ENCODE measurements at places on chromosomes 3 and 15.

- no peak for DNase-seq
Measured at GRCh38 chr3:127691489-127691888, 18.7 kb downstream of the ABTB1 start.

- no peak for DNase-seq
Measured at GRCh38 chr3:157594413-157594812, 91.2 kb upstream of the VEPH1 start.

GRCh38 chr3:77039606-77040171 is at the start of gene ROBO2:
ROBO2 (plus strand) TSS chr3:77040099; CDS start chr3:77040786, 687 bp downstream.
- DNase-seq, result peak; percentile 18

- DNase-seq, result peak; percentile 10
Measured at GRCh38 chr15:47885920-47886319, 168.6 kb downstream of the SEMA6D start.

- peak; percentile 47 for DNase-seq
Measured at GRCh38 chr15:40762919-40763800, 708 bp upstream of the GCHFR start.

GRCh38 chr15:45378149-45378912 is at the start of gene GATM:
GATM (minus strand) TSS chr15:45378544; CDS start chr15:45378453, 91 bp downstream.
- DNase-seq, result peak; percentile 93

DNA sequence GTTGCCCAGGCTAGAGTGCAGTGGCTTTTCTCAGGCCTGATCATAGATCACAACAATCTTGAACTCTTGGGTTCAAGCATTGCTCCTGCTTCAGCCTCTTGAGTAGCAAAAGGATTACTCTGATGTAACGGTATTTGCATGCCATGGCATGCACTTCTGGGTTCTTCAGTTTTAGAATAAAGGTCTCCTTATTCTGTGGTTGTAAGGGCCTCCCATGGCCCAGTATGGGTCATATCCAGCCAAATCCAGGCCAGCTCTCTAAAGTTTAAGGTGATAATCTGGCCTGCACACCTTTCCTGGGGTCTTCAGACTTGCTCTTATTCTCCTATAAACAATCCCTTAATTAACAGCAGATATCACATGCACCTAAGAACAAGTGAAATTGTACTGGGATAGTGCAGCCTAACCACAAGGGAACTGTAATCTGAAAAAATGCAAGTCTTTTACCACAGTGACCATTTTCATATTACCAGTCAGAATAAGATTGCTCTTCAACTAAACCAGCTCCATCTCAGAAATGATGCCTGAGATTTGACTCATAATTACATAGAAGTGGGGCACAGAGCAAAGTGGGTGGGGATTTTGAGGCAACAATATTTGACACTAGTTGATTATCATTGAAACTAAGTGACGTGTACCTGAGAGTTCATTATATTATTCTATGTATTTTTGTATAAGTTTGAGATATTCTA is 25.4 kb downstream of the COMMD2 start:
- DNase-seq, result peak; percentile 42

GRCh38 chr15:43895586-43895985 is 68.8 kb downstream of the WDR76 start:
- DNase-seq, result no peak

DNA sequence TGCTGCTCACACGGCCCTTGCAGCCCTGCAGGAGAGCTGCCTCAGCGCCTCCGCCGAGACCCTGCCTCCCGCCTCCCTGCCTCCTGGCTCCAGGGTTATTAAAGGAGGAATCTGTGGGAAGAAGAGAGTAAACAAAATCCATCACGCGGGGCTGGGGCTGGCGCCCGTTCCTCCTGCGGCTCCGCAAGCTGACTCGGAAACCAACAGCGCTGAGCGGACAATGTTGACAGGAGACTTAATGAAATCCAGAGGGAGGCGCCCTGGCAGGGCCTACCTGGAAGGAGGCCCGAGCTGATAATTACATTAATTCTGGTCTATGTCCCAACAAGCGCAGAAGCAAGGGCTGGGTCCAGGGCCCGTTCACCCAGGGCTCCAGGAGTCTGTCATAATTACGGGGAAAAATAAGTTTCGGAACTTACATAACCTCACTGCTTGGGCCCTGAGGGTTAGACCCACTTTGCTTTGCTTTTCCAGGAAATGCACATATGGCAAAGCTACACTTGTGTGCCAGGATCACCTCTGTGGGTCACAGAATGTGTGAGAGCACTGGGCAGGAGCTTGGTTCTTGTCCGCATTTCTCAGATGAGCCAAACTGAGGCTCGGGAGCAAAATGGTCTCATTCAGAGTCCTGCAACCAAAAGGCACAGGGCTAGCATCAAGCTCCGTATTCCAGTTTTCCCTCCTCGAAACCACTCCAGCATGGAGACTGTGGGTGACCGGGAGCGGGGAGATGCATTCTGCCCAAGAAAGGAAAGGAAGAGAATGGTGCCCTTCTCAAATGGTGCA is 43.8 kb upstream of the SLC6A6 start:
- DNase-seq, result peak; percentile 77

DNA sequence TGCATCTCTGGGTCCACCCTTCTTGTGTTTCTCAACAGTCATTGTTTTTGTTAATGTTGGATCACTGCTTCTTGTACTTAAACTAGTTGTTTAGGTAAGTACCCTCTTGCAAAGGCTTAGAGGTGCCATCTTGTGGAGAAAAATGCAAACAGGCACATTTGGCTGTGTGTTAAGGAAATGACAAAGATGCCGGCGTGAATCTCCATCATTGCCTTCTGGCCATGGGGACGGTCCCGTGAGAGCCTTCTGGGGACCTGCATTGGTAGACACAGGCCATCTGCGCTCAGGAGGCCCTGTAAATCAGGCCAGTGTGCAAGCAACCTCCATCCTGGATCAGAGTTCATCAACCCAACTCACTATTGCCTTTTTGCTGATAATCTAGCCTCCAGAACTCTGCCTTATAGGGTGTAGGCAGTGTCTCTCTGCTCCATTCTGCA is 158.6 kb upstream of the NR2E3 start:
- DNase-seq, result peak; percentile 69

GRCh38 chr3:103059432-103059831 is 624.6 kb downstream of the ZPLD1 start:
- no peak for DNase-seq

- no peak for DNase-seq
Measured at GRCh38 chr3:184228376-184229137, 828 bp upstream of the VWA5B2 start.

DNA sequence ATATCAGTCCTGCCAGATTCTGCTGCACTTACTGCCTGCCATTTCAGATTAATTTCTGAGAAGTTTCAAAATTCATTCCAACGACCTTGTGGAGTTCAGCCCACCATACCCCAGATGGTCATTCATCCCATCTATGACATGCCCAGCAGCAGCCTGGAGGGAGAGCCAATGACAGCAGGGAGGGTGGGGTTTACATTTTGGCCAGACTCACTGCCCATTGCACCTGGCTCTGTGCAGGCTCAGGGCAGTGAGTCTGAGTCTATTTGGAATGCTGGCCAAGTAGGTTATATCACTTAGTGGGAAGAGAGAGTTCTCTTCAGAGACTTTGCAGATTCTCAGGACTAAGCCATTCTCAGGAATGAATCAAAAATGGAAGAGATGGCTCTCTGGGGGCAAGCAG is 21.5 kb downstream of the SRPRB start:
- DNase-seq, result no peak

GRCh38 chr3:176799675-176800074 is 397.6 kb downstream of the TBL1XR1 start:
- DNase-seq, result no peak

DNA sequence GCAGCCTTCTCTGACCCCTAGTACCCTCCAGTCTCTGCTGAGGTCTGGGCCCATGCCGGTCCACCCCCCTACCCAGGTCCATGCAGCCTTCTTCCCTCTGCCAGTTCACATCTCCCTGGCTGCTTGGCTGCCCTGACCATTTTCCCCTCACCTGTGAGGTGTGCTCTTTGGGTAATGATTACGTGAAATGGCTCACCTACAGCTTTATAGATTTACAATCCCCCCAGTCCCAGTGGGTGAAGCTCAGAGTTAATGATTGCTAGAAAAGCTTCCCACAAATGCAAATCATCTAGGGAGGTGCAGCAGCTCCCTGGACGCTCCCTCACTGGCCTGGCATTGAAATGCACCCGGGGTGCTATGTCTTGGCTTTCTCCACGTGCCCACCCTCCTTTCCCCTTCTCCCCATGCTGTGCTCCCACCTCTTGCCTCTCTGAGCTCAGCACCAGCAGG is 18.7 kb downstream of the PAQR5 start:
- DNase-seq, result no peak

- DNase-seq, result peak; percentile 14
Measured at GRCh38 chr3:3799173-3800079, at the start of gene LRRN1. LRRN1 (plus strand) TSS chr3:3799431; CDS start chr3:3844642, 45,211 bp downstream.

DNA sequence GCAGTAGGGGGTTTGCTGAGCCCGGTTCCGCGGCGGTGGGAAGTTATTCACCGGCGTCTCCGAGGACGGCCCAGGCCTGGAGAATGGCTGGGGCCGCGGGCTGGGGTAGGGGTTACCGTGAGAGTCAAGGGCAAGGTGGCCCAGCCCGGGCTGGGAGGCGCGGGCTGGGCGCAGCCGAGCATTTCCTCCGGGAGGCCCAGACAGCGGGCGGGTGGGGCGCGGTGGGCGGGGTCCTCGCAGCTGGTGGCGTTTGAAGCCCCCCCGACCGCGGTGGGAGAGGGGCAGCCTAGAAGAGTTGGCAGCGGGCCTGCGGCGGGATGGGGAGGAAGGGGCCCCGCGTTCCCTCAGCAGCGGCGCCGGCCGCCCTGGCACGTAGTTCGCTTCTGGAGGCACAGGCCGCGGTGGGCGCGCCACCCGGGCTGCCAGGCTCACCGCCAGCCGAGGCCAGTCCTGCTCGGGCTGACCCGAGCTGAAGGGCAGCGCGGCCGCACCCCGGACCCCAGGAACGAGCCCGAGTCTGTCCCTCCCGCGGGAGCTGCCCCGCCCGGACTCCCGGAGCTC is 960 bp upstream of the KLF13 start:
- DNase-seq, result peak; percentile 71

DNA sequence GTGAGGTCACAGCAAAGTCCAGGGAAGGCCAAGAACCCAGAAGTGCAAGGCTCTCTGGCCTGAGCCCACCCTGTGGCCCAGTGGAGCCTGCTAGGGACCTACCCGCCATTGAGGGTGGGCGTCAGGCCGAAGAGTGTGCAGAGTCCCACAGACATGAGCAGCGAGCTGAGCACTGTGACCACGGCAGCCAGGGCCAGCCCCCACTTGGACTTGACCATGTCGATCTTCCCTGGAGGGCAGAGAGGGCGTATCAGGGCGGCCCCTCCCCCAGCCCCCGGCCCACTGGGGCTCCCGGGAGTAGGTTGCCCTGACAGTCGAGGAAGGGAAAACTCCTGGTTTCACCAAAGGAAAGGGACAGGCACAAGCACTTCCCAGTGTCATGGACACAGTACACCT is 44.6 kb downstream of the PTPN23 start:
- no peak for DNase-seq

DNA sequence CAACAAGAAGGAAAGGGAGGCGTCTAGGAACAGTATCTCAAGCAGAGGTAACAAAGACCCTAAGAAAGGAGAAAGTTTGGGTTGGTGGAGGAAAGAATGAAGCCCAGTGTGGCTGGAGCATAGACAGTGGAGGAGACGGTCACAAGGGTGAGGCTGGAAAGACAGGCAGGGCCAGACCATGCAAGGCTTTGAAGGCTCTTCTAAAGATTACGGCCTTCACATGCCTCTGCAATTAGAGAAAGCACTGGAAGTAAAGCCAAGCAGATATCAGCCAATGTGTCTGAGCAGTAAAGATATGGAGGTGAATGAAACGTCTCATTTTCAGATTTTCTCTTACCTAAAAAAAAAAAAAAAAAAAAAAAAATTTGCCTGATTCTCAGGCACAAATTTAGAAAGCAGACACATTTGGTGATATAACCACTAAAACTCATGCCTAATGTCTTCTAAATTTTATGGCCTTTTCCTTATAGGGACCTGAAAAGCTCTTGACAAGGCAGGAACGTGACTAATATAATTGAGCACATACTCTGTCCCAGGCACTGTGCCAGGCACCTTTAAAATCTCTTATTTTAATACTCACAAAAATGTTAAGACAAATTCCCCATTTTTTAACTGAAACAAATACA is 184.1 kb downstream of the MECOM start:
- DNase-seq, result no peak

DNA sequence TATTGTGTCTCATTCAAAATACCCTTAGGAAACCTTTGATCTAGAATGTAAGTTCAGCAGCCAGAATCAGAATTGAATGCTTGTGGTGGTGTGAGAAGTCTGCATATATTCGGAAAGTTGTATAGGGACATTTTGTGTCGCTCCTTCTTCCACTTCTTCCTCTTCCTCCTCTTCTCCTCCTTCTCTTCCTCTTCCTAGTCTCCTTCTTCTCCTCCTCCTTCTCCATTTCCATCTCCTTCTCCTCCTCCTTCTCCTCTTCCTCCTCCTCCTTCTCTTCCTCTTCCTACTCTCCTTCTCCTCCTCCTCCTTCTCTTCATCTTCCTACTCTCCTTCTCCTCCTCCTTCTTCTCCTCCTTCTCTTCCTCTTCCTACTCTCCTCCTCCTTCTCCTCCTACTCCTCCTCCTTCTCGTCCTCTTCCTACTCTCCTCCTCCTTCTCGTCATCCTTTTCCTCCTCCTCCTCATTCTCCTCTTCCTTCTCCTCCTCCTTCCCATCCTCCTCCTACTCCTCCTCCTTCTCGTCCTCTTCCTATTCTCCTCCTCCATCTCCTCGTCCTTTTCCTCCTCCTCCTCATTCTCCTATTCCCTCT is 749.3 kb upstream of the GOLIM4 start:
- no peak for DNase-seq

DNA sequence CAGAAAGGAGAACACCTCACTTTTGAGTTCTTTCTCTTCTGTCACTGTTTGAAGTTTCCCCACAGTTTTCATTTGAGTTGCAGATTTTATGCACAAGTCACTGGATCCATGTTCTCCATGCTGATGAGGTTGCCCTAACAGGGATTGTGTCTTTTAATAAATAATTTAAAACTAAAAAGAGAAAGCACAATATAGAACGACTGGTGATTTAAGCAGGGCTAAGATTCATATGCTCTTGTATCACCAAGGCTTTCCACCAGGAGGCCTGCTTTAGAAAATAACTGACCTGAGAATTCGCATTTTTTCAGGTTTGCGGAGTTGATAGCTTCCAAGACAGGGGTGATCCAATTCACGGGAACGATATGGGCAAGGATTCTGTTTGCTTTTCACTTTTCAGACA is 252.0 kb upstream of the VEPH1 start:
- DNase-seq, result no peak

- peak; percentile 62 for DNase-seq
Measured at GRCh38 chr3:17140670-17141505, 256.1 kb downstream of the PLCL2 start.

DNA sequence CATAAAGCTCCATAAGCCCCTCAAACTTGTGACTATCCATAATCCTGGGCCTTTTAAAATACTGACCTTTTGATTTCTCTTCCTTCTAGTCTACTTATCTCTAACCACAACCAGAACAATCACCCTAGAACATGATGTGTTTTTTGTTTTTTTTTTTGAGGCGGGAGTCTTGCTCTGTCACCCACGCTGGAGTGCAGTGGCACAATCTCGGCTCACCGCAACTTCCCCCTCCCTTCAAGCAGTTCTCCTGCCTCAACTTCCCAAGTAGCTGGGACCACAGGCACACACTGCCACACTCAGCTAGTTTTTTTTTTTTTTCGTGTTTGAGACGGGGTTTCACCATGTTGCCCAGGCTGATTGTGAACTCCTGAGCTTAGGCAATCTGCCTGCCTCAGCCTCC is 25.1 kb downstream of the VPS39 start:
- DNase-seq, result no peak

- peak; percentile 41 for DNase-seq
Measured at GRCh38 chr15:40016224-40016865, 22.6 kb downstream of the SRP14 start.

GRCh38 chr15:56040081-56041035 is 46.9 kb upstream of the NEDD4 start:
- DNase-seq, result peak; percentile 81

GRCh38 chr15:95303713-95304112 is 1026.8 kb upstream of the NR2F2 start:
- DNase-seq, result no peak

GRCh38 chr3:184558726-184559125 is 2.9 kb upstream of the EPHB3 start:
- no peak for DNase-seq
